ENCODE measurements at places on chromosomes 13 and 19.

DNA sequence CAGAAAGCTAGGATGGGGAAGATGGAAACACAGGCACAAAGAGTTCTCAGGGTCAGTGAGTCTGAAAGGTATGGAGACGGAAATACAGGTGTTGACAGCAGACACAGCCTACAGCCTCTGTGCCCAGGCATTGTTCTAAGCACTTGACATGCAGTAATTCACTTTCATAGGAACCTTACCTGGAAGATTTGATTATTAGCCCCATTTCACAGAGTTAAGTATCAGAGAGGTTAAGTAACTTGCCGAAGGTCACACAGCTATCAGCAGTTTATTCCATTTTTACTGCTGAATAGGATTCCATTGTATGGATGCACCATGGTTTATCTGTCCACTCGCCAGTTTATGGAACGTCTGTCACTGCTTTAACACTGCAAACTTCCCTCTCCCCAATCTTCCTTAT is 13.2 kb downstream of the KLK4 start:
- DNase-seq = no peak

DNA sequence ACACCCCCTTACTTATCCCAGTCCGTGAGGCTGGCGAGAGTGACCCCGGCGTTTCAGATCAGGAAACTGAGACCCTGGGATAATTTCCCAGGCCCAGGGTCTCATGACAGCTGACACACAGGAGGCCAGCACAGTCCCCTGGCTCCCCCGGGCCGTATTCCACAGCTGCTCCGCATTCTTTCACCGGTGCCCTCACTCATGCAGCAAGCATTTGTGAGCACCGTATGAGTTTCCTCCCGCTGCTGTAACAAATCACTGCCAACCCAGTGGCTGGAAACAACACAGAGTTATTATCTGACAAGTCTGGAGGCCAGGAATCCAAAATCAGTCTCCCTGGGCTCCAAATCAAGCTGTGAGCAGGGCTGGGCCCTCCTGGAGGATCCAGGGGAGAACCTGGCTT is 21.3 kb downstream of the GADD45B start:
- no peak for DNase-seq

DNA sequence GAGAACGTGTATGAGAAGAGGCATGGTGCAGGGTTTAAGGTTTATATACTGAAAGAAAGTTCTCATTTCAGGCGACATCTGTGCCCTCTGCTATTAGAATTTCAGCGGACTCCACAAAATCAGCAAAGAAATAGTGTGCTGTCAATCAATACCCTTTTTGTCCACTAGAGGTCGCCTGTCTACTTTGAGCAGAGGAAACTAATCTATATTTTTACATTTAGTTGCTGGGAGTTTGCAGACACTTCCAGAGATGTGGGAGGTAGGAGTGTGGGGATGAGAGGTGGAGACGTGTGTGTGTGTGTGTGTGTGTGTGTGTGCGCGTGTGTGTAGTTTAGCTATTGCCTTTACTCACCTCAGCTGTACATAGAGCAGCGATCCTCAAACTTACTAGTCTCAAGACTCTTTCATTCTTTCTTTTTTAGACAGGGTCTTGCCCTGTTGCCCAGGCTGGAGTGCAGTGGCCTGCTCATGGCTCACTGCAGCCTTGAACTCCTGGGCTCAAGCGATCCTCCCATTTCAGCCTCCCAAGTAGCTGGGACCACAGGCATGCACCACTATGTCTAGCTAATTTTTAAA is 9.7 kb downstream of the INAFM1 start:
- DNase-seq = no peak

GRCh38 chr19:11115042-11115441 is 25.8 kb downstream of the LDLR start:
- no peak for DNase-seq

GRCh38 chr13:23844132-23844531 is 45.1 kb downstream of the MIPEP start:
- DNase-seq = no peak

GRCh38 chr13:45690636-45691035 is 11.5 kb upstream of the CBY2 start:
- no peak for DNase-seq

DNA sequence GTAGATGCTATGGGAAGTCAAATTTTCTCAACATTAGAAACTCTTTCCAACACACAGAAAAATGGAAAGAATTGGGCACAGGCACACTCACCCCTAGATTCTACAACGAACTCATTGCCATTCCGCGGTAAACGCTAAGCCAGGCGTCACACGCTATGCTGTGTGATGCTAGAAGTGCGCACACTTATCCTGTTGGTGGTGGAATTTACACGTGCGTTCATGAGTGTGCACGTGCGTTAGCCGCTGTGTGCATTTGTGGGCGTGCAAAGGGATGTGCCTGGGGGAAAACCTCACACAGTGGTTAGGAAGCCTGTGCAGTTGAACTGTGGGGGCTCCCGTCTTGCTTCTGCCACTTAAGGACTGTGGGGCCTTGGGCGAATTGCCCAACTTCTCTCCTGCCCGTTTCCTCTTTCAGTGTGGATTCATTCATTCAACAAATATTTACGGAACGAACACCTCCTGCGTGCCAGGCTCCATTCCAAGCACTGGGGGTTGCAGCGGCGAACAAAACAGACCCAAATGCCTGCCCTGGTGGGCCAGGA is 7.7 kb downstream of the NFILZ start:
- DNase-seq = no peak

- no peak for DNase-seq
Measured at GRCh38 chr19:38277969-38278680, 13.8 kb downstream of the SPINT2 start.

DNA sequence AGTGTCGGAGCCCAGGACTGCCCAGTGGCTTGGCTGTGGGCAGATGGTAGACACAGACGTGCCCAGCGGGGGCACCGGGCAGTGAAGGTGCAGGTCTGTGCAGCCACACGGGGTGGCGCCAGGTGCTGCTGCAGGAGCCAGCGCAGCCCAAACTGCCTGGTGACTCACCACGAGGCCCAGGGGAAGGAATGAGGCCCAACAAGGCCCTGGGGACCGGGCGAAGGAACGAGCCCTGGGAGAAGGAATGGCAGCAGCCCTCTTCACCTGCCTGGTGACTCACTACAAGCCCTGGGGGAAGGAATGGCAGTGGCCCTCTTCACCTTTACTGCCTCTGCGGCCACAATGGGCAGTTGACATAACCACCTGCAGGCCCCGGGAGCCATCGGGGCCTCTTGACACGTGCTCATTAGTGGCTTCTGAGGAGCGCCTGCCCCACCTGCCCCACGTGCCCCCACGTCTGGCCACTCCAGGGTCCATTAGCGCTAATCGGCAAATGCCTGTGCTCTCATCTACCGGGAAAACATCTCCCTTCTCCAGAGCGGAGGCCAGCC is 9.3 kb downstream of the MED16 start:
- no peak for DNase-seq

GRCh38 chr13:105346141-105346775 is 1189.2 kb downstream of the EFNB2 start:
- DNase-seq = no peak

DNA sequence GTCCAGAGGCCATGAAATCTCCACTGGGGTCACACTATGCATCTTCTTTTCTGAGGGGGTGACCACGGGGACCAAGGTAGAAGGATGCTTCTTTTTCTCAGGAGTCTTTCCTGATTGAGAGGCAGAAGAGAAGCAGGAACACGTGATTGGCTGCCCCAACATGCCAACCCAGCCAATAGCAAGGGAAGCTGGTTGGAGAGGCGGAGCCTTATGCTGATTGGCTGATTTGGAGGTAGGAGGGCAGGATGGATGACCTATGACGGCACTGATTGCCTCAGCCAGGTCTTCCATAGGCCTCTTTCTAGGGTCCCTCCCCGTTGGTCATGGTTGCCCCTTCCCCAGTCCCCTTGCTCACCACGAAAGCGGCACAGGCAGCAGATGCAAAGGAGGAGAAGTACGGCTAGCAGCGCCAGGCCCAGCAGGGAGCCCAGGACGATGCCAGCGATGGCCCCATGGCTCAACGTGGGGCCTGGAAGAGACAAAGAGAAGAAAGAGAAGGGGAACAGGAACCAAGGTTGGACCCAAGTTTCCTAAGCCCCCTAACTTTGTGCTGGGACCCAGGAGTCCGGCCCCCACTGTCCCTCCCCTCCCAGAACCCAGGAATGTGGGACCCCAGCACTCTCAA is 8.0 kb downstream of the VSIG10L start:
- no peak for DNase-seq

DNA sequence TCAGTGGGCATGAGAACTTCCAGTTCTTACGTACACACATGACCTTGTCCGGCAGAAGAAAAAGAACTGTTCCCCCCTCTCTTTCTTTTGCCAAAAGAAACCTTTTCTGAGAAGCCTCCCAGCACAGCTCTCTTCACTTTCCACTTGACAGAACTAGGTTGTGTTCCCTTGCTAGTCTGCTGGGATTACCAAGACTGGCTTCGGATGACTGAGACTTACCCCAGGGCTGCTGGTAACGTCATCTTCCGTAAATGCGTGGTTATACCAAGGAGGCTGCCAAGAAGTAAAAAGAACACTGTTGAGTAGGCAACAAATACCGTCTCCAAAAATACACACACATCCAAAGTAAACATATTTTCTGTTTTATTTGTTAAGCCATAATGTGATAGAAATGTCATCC is 908.2 kb downstream of the EFNB2 start:
- no peak for DNase-seq

DNA sequence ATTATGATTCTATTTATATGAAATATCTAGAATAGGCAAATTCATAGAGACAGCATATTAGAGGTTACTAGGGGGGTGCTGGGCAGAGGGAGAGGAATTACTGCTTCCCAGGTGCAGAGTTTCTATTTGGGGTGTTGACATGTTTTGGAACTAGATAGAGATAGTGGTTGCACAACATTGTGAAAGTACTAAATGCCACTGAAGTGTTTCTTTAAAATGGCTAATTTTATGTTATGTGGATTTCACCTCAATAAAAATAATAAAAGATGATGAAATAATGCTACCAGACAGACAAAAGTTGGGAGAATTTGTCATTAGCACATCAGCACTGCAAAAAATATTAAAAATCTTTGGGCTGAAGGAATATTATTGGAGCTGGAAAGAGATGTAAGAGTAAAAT is 63.4 kb downstream of the SLC6A16 start:
- DNase-seq = no peak

DNA sequence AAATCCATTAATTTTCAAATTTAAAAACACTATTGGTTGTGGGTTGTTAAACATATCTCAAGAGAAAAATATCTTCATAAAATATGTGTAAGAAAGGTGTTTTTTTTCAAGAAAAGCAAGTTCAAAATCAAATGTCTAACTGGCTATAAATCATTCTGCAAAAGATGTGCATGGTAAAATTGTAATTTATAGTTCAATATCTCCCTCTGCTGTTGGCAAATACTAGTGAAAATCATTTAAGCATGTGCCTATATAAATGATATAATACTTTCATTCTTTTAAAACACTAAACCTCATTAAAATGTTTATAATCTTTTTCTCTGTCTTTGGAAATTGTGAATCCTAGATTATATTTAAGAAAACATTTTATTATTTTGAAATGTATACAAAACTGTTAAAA is 17.2 kb upstream of the SLITRK6 start:
- DNase-seq = no peak

- no peak for DNase-seq
Measured at GRCh38 chr19:2423071-2423914, 4.1 kb downstream of the TIMM13 start.
